ENCODE measurements at places on chromosomes 7 and 10. TPM values are rescaled to one million over a fixed set of nuclear protein-coding genes. Genes with fewer than 3 reads are reported as not detected.

DNA sequence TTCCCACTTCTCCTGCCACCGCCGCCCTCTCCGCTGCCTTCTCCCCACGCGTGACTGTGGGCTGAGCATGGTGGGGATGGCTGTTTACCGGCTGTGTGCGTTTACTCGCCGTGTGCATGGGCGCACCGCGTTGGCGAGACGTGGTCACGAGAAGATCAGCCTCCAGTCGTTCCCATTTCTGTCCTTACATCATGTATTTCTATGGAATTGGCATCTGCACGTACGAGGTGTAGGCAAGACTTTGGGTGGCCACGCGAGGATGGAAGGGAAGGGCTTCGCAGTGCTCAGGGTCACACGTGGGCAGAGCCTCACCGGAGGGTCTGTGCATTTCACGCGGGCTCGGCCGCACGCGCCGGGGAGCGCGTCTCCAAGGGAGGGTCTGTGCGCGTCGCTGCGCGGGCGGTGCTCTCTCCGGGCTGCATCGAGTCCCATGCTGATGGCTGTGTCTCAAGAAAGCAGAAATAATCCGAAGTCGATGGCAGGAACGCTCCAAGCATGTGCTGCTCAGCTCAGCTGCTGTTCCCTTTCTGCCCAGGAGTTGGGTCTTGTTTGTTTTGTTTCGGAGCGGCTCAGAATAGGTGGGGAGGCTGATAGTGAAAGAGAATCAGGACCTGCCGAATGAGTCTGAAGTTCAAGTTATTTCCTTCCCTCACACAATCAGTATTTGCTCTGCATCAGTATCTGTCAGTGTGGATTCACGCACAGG, 973 bp downstream of the CAMK1D start:
- H3K4me1 ChIP-seq: peaks cover 8% of the 10 kb centered on the region
- DNase-seq: peak; percentile 13
- H3K27me3 ChIP-seq: no peaks in the 10 kb centered on the region
- H3K36me3 ChIP-seq: no peaks in the 10 kb centered on the region

OR2A12 gene
- total RNA-seq: not detected

DNA sequence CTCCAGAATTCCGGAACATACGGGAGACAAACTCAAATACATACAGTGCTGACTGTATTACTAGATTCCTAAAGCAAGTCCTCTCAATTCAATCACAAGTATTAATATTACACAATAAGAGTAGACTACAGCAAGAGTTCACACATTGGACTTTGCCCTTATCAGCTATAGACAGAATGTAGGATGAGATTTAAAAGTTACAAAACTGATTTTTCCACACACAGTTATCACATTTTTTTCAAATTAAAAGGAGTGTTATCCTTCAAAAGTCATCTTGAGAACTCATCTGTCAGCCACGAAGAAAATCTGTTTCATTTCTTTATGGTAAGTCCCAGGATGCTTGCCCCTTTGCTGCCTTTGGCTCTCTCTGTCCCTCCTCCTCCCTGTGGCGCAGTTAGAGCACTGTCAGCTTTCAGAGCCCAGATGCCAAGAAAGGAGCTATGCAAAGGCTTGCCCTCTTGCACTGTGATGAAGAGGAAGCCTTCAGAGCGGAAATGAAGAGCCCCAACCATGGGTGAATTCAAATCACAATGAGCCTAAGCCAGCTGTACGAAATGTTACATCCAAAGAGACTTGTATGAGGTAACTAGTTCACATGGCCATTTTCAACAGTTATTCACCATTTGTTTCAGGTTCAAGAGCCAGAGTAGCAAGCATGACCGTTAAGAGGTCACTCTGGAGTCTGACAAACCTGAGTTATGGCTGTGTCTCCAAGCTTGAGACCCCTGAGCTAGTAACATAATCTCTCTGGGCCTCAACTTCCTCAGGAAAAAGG, 10.7 kb downstream of the NCOA4 start:
- DNase-seq: no peak
- H3K4me1 ChIP-seq: peaks cover 6% of the 10 kb centered on the region
- peaks cover 11% of the 10 kb centered on the region for H3K36me3 ChIP-seq
- H3K27me3 ChIP-seq: no peaks in the 10 kb centered on the region

OLAH gene
- not detected for total RNA-seq

CACNB2 gene
- 0.07 TPM for total RNA-seq

DNA sequence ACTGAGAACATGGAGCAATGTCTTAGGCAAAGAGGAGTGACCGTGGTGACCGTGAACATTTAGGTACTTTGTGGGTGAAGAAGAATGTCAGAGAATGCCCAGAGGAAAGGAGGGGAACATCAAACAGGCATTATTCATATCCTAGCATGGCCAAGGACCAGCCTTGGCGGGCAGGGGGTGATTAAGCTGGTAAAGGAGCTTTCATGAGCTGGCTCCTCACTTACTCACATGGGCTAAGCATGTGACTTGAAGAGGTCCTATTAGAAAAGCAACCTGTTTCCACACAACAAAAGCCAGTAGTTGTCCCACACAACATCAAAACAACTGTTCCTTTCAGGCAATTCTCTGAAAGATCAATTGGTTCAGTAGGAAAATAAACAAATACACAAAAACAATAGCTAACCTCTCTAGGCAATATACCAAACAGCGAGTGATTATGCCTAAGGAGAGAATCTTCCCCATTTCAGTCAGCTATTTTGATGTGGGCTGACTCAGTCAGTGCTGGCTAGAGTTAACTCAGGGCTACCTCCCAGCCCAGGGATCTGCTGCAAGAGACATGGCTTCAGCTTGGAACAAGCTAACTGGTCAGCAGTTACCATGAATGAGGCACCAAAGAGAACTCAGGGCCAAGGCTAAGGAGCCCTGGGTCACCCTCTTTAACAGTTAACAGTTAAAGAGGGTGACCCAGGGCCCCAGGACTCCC, 283.5 kb downstream of the ARHGAP12 start:
- no peak overlapping the region for H3K4me3 ChIP-seq
- no peaks in the 10 kb centered on the region for H3K27me3 ChIP-seq
- H3K27ac ChIP-seq: no peak overlapping the region

TNPO3 gene
- total RNA-seq: 57.3 TPM

DNA sequence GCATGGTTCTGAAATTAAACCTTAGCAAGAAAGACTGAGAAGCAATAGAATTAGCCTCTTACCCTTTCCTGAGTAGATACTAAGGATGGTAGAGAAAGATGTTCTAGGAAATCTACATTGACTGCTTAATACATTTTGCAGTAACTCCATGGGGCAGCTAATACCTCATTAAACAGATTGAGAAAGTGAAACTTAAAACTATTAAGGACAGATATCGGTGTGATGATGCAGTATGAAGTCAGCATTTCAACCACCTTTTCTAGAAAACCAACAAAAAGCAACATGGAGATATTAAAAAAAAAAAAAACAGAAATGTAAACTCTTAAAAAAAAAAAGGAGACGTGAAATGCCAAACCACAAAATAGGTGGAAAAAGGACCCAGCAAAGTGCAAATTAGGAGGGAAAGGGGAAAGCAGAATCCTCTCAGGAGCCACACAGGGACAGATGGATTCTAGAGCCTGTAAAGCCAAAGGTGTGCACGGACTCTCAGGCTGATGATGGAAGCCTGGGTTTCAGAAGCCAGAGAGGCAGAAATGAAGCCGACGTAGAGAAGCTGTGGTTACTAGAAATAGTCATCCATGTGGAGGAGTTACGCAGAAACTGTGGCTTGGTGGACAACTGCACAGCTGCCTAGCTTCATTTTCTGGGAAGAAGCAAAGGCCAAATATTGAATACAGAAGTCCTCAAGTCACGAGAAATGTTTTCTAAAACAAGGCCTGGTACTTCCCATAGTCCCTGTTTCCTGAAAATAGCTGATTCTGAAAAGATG, 38.1 kb upstream of the GPR141 start:
- no peak overlapping the region for H3K4me3 ChIP-seq
- no peak overlapping the region for H3K27ac ChIP-seq
- no peaks in the 10 kb centered on the region for H3K36me3 ChIP-seq
